WTC11 (cell line): ENCODE measurements at places on chromosomes 13 and 19.

GRCh38 chr19:56966225-56966696 lies 125.7 kb upstream of the PEG3 start:
- no peak for DNase-seq

GRCh38 chr19:1025960-1026782 lies at the start of gene CNN2:
CNN2 (plus strand) TSS chr19:1026608; CDS start chr19:1026662, 54 bp downstream.
- peak; percentile 84 for DNase-seq

GRCh38 chr19:29941828-29942403 lies at the start of gene URI1:
URI1 (plus strand) TSS chr19:29942239; CDS start chr19:29942548, 309 bp downstream.
- DNase-seq, result peak; percentile 92

- no peak for DNase-seq
Measured at GRCh38 chr19:40584007-40584406, 7.3 kb downstream of the SHKBP1 start.

GRCh38 chr13:110042253-110042950 lies 256.0 kb upstream of the IRS2 start:
- no peak for DNase-seq

- DNase-seq, result peak; percentile 93
Measured at GRCh38 chr19:17579661-17580244, 24.3 kb downstream of the COLGALT1 start.

- DNase-seq, result no peak
Measured at GRCh38 chr13:43006893-43007631, 15.0 kb upstream of the EPSTI1 start.

DNA sequence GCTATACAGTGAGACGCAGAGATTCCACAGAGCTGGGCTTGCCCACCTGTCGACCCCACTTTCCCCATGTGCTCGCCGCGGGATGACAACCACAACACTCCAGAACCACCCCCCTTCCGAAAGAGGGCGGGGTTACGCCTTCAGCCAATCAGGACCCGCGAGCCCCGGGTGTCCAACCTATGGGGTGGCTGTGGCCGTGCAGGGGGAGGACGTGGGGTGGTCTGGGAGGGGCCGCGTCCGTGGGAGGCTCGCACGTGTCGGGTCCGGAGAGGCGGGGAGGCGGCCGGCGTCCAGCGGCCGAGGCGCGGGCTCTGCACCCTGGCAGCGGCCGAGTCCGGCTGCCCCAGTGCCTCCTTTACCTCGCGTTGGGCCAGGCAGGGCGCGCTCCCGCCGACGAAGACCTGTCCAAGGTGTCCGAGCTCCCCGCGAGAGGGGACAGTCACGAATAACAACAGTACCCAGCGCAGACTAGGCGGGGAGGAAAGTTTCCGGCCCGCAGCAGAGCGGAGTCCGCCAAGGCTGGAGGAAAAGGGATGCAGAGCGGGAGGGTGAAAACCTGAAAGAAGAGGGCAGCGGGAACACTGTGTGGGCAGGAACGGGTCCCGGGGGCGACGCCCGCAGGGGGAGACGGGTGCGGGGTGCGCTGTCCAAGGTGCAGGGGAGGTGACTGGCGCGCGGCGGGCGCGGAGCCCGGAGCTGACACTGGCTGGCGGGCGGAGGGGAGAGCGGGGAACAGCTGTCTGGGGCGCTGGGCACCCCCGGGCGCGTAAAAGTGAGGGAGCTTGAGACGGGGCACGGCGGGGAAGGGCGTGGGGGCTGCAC lies 911 bp downstream of the ENOX1 start:
- DNase-seq, result peak; percentile 72

- no peak for DNase-seq
Measured at GRCh38 chr19:48617146-48617937, 1.6 kb downstream of the RPL18 start.

DNA sequence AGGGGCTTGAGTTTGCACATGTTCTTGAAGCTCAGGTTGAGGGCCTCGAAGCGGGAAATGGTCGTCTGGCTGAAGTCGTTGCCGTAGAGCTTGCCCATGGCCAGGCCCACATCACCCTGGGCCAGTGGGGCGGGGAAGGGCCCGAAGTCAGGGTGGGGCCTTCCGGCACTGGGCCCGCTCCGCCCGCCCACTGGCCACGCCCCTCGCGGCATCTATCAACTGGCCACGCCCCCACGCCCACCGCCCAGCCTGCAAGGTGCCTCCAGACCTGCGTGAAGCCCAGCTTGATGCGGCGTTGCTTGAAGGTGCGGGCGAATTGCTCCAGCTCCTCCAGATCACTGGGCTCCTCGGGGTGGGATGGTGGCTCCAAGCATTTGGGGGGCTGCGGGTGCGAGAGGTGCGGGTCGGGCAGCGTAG lies 19.9 kb downstream of the ZNF574 start:
- peak; percentile 94 for DNase-seq

- DNase-seq, result peak; percentile 28
Measured at GRCh38 chr19:5542665-5543064, 25.1 kb downstream of the TINCR start.

- DNase-seq, result peak; percentile 84
Measured at GRCh38 chr13:39942552-39943273, 287.3 kb downstream of the COG6 start.

GRCh38 chr13:49053215-49053614 lies 77.5 kb downstream of the FNDC3A start:
- DNase-seq, result no peak

- DNase-seq, result no peak
Measured at GRCh38 chr19:35290381-35291127, 1.4 kb upstream of the MAG start.

DNA sequence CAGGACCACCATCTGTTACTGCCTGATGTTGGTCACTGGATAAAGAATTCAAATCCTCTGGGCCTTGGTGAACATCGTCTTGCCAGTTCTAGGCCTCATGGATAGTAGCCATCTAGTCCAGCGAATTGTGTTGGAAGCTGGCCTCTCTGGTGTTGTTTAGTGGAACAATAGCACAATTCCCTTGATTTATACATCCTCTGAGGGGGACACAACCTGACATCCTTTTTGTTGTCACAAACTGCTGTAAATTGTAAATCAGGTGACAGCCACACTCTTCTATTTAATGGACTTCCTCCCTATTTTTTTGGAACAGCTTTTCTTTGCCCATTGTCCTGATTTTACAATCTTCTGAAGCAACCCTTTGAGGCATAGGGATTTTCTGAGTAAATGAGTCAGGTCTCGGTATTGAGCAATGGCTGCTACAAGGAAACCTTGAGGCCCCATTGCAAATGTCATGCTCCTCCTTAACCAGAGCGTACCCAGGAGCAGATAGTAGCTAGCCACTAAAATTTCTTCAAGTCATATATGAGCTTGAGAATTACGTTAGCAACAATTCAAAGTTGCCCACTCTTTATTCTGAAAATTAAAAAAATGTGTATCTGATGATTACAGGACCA lies 263.3 kb downstream of the COG6 start:
- no peak for DNase-seq

DNA sequence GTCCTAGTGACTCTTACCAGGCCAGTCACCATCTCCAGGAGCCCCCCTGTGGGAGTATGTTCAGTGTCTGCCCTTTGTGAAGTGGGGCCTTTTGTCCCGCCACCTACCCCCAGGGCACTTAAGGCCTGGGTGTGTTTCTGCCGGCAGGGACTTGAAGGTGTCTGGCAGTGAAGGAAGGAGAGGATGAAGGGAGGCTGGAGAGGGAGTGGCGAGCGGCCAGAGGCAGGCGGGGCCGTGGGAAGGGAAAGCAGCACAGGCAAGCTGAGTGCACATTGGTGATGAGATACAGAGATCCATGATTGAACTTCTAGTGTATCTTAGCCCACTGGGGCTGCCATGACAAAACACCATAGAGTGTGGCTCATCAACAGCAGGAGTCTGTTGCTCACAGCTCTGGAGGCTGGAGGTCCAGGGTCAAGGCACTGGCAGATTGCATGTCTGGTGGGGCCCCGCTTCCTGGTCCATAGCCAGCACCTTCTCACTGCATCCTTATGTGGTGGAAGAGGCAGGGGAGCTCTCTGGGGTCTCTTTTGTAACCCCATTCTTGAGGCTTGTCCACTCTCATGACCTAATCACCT lies 17.5 kb downstream of the CUL4A start:
- no peak for DNase-seq

DNA sequence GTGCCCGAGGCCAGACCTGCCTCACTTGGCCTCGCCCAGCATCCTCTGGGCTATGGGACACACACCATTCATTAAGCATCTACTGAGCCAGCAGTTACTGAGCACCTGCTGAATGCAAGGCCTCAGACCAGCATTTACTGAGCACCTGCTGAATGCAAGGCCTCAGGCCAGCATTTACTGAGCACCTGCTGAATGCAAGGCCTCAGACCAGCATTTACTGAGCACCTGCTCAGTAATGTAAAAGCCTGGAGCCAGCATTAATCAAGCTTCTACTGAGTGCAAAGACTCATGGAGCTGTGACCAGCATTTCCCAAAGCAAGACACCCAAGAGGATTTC lies 3.7 kb downstream of the ATP8B3 start:
- no peak for DNase-seq

- DNase-seq, result no peak
Measured at GRCh38 chr13:73913079-73913740, 221.0 kb downstream of the KLF12 start.
